ENCODE measurements at places on chromosomes 12 and 14.
A peak's percentile ranks its signal among the peaks of the same experiment; 100 is the strongest.

GRCh38 chr12:78951803-78952551, 87.4 kb downstream of the SYT1 start:
- no peak for DNase-seq

GRCh38 chr12:125983094-125983783, 918.0 kb downstream of the AACS start:
- DNase-seq = no peak

DNA sequence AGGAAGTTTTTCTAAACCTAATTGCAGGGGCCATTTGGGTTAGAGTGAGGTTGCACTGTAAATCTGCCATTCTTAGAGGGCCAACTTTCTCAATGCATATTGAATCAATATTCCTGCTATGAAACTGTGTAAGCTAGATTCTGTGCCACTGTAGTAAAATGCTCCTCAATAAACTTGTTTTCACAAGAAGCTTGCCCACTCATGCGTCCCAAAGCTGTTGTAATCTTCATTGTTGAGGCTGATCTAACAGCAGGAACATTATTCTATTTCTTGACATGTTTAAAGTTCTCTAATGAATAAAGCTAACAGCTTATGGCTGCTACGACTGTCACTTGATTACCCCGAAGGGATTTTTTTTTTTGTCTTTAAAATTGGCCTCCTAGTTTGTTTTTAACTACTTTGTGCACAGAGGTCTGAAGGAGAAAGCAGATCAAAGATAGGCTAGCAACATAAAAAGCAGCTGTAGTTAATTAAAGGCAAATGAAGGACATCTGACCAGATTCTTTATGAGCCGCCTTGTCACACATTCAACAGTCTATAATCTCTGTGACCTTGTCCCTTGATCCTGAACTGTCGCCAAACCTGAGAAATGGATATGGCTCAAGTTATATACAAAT, 243.7 kb downstream of the PAX9 start:
- no peak for DNase-seq

GRCh38 chr14:92846162-92846897, 52.2 kb downstream of the GOLGA5 start:
- DNase-seq = peak; percentile 75

DNA sequence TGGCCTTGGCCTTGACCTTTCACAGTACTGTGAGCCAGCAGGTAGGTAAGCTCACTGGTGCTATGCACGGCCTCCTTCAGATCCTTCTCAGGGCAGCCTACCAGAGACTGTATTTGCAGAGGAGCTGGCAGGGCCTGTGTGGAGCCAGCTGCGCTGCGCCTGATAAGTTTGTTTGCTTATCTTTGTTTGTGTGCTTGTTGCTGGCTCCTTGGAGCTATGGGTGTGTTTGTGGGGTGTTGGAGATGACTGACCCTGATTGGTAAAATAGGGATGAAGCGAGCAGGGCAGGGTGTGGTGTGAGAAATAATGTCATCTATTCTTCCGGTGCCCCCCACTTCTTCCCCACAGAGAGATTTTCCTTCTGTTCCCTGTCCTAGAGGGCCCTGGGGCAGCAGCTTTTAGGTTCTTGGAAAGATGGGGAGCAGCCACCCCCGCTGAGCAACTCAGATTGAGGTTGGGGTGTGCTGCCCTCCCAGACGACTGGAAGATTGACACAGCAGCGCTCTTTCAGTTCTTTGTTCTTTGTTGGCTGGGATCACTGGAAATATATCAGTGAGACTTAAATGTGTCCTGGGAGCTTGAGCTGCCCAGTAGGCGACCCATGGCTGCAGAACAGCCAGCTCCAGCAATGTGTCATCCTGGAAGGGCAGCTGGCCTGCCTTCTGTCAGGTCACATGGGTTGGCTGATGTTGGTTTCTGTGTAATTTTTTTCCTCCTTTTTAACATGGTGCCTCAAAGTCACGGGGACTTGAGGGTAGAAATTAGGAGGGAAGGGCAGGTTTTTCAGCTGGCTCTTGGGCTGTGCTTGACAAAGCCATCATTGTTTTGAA, 19.6 kb downstream of the MLXIP start:
- DNase-seq = no peak
